Ovary (tissue), 10 donors: ENCODE measurements at places on chromosomes 6 and 20. TPM values are rescaled to one million over a fixed set of nuclear protein-coding genes. Genes with fewer than 3 reads are reported as not detected.

DNA sequence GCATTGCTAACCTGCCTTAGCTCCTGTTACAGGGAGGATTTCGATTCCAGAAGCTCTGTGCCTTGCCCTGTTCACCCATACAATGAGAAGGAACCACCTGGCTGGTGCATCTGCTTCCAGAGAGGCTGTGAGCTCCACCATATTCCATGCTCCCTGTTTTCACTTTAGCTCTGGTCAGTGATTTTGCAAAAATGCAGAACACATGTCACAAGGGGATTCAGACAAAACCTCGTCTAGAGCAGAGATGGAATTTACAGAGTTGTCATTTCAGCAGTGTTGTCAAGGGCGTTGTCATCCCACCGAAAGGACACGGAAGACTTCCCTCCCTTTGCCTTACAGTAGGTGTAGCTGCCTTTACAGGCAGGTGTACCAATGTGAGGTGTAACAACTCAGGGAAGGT is 223.0 kb upstream of the ARID1B start:
- H3K27me3 ChIP-seq, result no peaks in the 10 kb centered on the region
- H3K36me3 ChIP-seq, result no peaks in the 10 kb centered on the region
- no peaks in the 10 kb centered on the region for H3K4me1 ChIP-seq
- H3K4me3 ChIP-seq, result no peak overlapping the region
- no peak overlapping the region for H3K27ac ChIP-seq

DNA sequence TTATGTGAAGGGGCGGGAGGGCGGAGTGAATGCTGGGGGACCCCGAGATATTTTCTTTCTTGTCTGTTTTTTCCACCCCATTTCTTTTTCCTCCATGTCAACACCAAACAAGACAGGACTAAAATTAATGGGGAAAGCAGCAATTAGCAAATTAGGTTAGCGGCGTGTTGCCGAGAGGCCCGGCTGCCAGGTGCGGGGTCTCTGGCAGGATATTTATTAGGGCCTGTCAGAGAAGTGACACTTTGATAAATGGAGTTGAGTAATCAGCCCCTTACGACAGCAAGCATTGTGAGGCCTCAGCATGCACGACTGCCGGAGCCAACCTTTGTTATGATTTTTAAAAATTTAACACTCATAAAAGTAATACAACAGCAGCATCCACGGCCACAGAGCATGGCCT is 193.8 kb downstream of the DHX35 start:
- no peaks in the 10 kb centered on the region for H3K36me3 ChIP-seq
- no peak for DNase-seq
- no peaks in the 10 kb centered on the region for H3K4me1 ChIP-seq

DNA sequence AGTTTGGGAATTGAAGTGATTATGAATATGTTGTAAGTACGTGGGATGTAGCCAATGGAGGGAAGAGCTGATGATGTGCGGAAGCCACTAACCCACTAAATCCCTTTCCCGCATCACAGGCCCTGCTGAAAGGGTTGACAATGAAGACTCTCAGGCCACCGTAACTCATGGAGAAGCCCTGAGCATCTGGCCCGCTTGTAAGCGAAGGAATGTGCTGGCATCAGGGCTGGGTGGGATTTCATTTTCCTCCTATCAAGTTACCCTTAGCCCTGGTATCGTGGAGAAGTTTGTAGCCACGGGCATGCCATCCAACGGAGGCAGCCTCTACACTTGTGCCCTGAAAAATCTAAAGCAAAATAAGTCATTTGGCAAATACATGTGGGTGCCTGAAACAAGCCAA is 355.0 kb downstream of the CDH26 start:
- H3K27ac ChIP-seq, result no peak overlapping the region
- no peaks in the 10 kb centered on the region for H3K4me1 ChIP-seq
- no peak overlapping the region for H3K4me3 ChIP-seq

The NHLRC1 gene
- 0.46 TPM for total RNA-seq
